ENCODE measurements at places on chromosomes 7 and 10. TPM values are rescaled to one million over a fixed set of nuclear protein-coding genes. Genes with fewer than 3 reads are reported as not detected.

- peak; percentile 61 for DNase-seq
Measured at GRCh38 chr7:115356139-115356746, 434.3 kb downstream of the MDFIC start.

DNA sequence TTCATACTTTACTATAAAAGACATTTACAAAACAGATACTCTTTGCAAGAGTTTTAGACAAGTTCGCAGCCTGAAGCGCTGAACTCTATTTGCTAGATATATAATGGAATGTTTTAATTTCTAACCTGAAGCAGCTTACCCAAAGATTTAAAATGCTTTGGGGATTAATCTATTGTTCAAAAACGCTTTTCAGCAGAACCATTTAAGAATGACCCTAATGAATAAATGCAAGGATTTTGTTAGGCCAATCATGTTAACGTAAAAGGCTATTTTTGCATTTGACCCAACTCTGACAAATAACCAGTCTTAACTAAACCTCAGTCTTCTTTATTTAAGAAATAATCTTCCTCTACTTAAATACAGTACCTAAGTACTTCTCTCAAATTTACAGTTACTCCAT, 406.7 kb upstream of the POT1 start:
- DNase-seq, result no peak

- DNase-seq, result peak; percentile 17
Measured at GRCh38 chr7:55977831-55978230, 13.4 kb downstream of the NIPSNAP2 start.

DNA sequence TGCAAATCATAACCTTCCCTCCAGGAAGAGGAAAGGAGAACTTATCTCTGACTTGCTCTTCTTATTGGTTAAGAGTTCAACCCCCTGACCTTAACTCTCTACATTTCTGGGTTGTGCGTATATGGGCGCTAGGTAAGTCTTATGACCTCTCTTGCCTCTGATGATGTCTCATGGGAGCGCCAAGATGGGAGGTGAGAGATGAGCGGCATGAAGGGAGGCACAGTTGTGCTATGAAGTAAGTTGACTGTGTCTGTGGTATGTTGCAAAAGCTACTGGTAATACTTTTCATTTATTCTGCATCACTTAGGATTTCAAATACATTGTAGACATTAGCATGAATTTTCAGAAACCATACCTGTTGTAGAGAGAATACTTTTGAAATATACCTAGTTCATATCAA, 59.0 kb downstream of the EXOC6 start:
- DNase-seq, result no peak

DNA sequence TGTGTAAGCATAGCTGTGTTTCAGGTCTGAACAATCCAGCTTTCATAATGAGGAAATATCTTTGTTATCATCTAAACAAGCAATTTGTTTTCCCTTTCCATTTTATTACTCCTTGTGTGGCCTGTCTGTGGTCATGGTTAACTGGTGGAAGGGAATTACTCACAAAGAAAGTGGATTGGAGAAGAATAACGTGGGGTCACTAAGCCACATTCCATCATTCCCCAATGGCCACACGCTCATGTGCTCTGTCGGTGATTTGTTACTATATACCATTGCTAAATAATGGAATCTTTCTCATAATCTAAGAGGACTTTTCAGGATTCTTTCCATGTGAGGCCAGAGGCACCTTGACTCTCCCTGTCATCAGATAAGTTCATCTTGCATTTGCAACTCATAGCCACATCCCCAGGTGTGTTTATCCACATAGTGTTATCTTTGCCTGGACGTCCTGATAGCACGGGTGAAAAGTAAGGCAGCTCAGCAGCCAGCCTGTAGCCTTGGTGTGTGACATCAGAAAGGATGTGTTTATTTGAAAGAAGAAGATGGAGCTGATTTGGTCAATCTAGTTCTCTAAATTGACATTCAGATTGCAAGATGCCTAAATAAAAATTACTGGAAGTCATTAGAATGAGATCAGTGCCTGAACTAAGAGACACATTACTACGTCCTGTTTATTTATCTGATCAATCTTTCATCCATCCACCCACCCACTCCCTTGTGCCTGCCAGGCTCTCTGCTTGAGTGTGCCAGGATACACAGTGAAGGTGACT, 128.9 kb downstream of the CELF2 start:
- no peak for DNase-seq

PNPLA8 gene
- 36.7 TPM for total RNA-seq

Measured in fibroblast of lung (primary cell).